ENCODE measurements at places on chromosomes 16 and 17.

DNA sequence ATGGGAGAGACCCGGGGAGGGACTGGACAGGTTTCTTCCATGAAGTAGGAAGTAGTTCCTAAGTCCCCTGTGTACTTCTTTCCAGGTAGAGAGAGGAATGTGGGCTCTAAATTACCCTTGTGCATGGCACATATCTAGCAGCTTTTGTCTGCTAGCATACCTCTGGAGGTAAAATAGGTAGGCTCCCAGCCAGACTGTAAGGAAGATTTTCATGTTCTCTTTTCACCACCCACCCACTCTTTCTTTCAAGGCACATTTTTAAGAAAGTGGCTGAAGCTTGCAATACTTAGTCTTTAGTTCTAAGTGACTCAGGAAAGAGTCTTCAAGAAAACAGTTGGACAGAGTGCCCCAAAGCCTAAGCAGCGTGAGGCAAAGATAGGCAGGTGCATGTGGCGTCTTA, 9.2 kb downstream of the MINK1 start:
- no peak for DNase-seq

DNA sequence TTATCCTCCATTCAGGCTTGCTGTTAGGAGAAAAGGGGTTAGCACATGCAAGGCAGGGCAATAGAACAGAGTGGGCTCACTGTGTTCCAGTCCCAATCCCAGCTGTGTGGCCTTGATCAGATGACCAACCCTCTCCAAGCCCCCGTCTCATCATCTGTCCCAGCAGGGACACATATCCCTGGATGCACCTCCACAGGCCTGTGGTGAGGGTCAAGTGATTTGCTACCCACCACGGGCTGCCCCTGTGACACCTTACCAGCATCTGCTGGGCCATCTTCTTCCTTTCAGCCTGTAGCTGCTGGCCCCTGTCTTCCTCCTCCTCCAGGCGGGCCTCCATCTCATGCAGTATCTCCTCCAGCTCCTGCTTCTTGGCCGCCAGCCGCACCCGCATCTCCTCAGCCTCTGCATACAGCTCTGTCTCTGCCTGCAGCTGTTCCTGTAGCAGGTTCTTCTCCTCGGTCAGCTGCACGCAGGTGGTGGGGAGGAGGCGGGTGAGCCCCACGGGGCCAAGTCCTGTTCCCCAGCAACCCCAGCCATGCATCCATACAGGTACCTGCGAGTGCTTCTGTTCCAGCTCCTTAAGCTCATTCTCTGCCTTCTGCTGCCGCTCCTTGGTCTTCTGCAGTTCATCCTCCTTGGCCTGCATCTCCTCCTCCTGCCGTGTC, 91.3 kb downstream of the NDE1 start:
- DNase-seq, result no peak

GRCh38 chr16:68475071-68475470, 26.8 kb upstream of the SMPD3 start:
- DNase-seq, result no peak

GRCh38 chr16:80517846-80518245, 22.9 kb upstream of the DYNLRB2 start:
- DNase-seq, result no peak

- no peak for DNase-seq
Observed at GRCh38 chr17:2136241-2136640, 81.3 kb downstream of the HIC1 start.

DNA sequence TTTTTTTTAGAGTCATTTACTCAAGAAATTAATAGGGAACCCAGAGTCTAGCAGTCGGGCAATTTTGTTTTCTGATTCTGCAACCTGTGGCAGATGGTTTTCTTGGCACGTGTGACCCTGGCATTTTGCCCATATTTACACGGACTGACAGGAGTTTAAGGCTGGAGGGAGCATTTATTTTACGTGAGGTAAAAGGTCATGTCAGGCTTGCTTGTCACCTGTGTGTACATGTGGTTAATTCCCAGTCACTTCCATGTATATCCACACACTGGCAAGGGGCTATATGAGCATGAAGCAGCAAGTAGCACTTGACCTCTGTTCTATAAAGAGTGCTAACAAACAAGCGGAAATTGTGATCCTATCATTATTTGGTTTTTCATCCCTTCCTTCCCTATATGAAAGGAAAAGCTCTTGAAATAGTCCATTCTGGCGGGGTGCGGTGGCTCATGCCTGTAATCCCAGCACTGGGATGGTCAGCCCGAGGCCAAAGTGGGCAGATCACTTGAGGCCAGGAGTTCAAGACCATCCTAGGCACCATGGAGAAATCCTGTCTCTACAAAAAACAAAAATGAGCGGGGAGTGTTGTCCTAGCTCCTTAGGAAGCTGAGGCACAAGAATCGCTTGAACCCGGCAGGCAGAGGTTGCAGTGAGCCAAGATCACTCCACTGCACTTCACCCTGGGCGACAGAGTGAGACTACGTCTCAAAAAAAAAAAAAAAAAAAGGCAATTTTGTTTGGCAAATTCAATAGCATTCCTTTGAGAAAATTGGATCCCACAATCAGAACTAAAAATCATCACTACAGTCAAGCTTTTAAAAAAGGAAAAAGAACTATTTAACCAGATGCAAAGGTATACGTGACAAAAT, 2.1 kb downstream of the SPAG9 start:
- peak; percentile 19 for DNase-seq

DNA sequence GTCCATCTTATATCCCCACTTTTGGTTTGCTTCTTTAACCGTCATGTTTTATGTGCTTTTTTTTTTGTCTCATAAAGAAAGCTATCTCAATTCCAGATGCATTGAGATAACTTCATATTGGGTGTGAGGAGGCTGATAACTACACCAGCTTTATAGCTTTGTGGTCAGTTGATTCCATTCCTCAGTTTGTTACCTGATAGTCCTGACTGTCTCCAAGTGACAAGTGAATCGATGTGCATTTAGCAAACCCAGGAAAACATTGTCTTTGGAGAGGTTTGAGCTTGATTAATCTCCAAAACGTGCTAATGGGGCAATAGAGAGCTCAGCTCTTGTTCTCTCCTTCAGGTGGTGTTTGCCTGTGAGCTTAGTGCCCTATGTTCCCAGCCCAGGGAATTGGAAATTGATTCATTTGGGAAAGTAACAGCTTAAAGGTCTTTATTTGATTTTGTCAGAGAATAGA, 22.7 kb downstream of the HS3ST3B1 start:
- DNase-seq, result no peak

DNA sequence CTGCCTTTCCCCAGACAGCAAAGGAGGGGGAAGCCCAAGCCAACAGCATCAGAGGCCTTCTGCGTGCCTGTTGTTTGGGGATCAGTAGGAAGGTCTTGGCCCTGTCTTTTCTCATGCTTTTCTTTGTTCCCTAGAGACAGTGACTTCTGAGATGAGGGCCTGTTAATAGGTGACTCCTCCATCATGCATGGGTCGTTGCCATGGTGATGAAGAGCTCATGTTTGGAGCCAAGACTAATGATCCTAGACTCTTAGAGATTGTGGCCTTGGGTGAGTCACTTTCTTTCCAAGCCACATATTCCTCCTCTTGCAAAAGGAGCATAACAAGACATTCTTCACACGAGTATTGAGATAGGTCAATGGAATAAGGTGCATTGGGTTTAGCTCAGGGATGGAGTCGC, 201.1 kb upstream of the ASIC2 start:
- DNase-seq, result no peak

Data from MG63 (cell line).